Thoracic aorta (tissue), 2 donors: ENCODE measurements at places on chromosomes 1 and 21. TPM values are rescaled to one million over a fixed set of nuclear protein-coding genes. Genes with fewer than 3 reads are reported as not detected.

DNA sequence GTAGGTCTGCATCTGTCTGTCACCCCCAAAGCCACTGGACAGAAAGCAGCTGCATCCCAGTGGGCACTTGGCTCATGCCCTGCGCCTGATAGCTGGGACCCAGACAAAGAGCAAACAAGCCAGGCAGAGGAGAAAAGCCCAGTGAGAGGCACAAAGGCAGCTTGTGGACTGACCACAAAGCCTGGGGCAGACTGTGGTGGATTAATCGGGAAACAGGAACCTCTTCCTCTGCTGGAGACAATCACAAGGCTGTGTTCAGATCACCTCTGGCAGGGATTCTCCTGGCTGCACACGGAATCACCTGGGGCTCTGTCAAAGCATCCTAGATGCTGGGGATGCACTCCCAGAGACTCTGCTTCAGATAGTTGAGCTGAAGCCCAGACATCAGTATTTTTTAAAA lies 15.2 kb upstream of the GJB5 start:
- no peak for DNase-seq

- no peak for DNase-seq
Measured at GRCh38 chr1:23029337-23029736, 10.1 kb downstream of the KDM1A start.

Gene RNU1-2
- under 0.01 TPM for total RNA-seq

Gene IGSF5
- total RNA-seq = not detected

Gene DIO1
- not detected for total RNA-seq
